RKO (cell line): ENCODE measurements at places on chromosomes 2 and 18.

DNA sequence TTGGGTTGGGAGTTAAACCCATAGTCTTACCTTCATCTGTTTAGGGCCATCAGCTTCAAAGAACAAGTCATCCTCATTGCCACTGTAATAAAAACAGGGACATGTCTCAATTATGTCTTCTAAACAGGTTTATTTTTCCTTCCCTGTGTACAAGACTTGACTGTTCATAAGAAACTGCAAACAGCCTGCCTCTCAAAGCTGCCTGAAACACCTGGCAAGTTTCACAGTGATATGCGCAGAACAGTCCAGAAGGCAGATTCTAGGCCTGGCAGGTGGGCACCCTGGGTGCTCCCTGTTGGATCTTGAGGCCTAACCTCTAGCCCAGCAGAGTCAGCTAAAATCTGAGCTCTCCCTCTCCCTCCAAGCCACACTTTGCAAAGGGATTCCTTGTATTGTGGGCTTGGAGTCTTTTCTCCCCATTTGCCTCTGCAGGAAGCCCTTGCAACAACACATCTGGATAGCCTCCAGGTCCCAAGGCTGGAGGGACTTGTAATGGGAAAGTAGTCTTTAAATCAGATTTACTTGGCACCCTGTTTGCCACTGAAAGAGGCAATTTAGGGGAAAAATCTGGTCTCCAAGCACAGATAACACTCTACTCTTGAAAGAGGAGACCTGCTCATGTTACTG, 930 bp downstream of the IL1B start:
- no peak for DNase-seq

DNA sequence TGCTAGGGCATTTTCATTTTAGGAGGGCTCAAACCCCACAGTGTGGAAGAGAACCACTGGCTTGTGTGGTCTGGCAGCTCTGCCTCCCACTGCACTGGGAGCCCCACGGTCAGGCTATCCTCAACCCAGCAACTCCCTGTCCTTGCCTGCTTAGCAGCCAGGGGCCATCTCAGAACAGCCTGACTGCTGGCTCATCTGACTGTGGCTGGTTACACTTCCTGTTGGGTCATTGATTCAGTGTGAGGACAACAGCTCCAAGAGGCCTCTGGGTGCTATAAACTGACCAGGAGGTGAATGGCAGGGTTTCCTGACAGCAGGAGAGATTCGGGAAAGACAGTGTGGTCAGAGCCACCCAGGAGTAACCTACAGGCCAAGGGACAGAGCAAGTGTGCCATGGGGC, 40.1 kb downstream of the AMER3 start:
- peak; percentile 43 for DNase-seq

- no peak for DNase-seq
Measured at GRCh38 chr2:162379719-162380580, 36.0 kb downstream of the GCA start.

GRCh38 chr18:36107477-36107876, 21.7 kb downstream of the SLC39A6 start:
- no peak for DNase-seq

GRCh38 chr2:77999376-77999775, 477.2 kb upstream of the LRRTM4 start:
- no peak for DNase-seq

DNA sequence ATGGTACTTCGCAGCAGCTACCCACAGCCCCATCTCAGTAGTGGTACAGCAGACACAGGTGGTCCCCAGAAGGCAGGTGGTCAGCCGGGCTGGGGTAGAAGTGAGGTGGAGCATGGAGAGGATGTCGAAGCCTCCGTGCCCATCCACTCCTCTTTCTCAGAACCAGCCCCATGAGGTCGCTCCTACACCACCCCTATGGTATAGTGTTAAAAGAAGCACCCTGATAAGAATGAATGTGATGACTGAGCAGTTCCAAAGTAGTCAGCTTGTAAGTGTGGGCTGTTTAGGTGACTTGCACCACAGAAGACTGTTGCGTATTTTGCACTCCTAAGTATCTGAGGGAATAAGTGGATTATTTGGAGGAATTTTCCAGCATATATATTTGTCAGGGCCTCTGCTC, 111.3 kb downstream of the WDSUB1 start:
- DNase-seq, result no peak

DNA sequence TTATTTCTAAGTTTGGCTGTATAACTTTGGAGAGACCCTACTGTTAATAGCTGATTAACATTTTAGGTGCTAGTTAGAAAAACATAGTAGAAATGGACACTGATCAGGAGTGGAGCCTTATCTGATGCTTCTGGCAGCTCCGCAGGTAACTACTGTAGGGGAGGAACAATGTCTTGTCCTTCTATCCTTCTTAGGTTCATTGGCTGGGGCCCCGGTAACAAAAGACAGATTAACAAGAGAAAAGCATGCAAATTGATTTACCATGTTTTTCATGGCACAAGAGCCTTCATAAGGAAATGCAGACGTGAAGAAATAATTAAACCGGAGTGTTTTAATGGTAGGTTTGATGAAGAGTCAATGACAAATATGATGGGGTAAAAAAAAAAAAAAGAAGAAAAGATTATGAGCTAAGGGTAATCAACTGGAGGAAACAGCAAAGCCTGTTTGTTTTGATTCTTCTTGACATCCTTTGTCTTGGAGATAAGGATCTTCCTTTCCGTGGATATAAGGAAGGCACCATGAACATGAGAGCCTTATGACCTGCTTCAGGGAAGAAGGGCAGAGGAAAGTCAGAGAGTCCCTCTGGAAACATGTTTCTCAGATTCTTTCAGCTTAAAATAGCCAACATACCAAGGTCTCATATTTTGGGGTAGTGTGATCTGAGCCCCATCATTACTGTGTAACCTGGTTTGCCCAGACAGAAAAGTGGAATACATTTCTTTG, 62.4 kb upstream of the GCFC2 start:
- DNase-seq, result no peak

GRCh38 chr2:241762321-241762932, 14.2 kb upstream of the GAL3ST2 start:
- no peak for DNase-seq

DNA sequence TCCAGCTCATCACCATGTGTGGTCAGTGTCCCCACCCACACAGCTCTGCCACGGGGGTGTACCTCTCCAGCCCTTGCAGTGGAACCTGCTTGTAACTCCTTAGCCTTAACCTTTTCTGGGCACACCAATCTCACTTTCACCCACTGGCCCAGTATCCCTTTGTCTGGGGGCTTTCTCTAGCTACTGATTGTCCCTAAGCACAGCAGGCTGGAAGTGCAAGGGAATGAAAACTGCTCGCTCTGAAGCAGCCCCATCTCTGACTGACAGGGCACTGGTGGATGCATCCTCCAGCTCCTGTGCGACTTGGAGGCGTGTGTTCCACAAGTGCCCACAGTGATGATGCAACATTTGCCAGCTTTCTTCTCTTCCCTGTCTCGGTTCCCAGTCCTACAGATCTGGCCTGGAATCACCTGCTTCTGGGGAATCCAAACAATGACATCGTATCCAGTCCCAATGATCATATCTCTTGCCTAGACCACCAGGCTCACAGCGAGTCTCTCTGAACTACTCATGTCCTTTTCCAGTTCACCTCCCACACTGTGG, 33.6 kb downstream of the SCTR start:
- no peak for DNase-seq

GRCh38 chr2:109079590-109079989, 49.4 kb upstream of the SH3RF3 start:
- no peak for DNase-seq

GRCh38 chr2:191617575-191617974, 60.4 kb upstream of the NABP1 start:
- DNase-seq, result no peak

- DNase-seq, result no peak
Measured at GRCh38 chr2:108217211-108217610, 22.6 kb upstream of the SULT1C3 start.
